ENCODE measurements at places on chromosomes 5 and 9. TPM values are rescaled to one million over a fixed set of nuclear protein-coding genes. Genes with fewer than 3 reads are reported as not detected.

DNA sequence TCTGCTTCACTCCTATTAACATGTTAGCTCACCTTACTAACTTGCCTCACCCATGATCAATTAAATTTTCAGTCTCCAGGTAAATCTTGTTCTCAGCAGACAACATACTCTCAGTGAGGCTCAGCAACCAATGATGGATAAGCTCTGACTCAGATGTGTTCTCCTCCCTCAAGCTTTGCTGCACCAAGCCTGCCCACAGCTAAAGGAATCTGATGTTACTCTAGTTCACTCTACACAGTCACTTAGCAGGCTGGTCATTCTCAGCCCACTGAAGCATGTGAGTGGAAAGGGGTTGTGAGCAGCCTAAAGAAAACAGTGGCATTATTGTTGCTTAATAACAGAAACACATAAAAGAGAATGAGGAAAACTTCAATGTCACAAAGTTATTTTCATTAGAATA, 37.3 kb upstream of the CTNND2 start:
- no peak for DNase-seq

DNA sequence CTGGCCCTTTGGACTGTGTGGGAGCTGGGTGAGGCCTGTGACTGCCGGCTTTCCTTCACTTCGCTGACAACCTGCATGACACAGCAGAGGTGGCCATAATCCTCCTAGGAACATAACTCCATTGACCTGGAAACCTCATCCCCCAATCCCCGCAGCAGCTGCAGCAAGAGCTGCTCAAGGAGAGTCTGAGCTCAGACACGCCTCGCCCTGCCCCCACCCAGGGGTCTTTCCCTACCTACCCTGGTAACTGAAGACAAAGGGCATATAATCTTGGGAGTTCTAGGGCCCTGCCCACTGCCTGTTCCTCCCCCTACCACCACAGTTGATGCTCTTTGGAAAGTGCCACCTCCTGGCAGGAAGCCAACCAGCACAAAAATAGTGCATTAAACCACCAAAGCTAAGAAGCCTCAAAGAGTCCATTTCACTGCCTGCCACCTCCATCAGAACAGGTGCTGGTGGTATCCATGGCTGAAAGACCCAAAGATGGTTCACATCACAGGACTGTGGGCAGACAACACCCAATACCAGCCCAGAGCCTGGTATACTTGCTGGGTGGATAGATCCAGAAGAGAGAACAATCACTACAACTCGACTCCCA, 18.4 kb downstream of the TRIM36 start:
- DNase-seq = no peak

DNA sequence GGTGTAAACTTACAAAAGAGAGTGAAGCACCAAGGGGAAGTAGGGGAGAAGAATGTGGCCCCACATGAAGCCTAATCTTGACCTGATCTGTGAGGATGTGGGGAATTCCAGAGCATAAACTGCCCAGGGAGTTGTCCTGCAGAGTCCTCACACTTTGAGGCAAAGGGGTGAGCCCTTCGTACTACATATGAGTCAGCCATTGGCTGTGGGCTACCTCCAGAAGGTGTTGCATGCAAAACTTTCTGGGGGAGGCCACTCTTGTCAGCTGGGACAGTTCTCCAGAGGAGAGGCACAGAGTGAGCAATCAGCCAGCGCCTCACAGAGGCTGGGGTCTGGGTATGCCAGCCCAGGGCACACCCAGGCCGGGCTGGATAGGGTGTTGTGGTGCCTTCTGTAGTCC, 98.1 kb upstream of the NMUR2 start:
- no peak for DNase-seq

GRCh38 chr9:73149371-73150067, 2.1 kb upstream of the ANXA1 start:
- DNase-seq = no peak

DNA sequence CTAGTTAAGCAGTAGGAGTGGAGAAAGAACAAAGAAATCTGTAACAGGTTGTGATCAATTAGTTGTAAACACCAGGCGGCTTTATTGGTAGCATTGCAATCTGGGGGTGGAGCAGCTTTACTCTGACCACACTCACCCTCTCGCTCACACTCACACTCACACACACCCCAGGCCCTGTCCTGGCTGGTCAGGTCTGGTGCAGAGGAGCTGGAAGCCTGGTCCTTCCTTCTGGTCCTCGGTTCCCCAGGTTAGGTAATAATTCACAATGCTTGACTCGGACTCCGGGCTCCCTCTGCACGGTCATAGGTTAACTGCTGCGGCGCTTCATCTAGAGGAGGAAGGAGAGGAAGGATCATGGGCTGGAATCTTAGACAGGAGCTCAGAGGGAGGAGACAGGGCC, 1.6 kb downstream of the CCL19 start:
- DNase-seq = no peak

DNA sequence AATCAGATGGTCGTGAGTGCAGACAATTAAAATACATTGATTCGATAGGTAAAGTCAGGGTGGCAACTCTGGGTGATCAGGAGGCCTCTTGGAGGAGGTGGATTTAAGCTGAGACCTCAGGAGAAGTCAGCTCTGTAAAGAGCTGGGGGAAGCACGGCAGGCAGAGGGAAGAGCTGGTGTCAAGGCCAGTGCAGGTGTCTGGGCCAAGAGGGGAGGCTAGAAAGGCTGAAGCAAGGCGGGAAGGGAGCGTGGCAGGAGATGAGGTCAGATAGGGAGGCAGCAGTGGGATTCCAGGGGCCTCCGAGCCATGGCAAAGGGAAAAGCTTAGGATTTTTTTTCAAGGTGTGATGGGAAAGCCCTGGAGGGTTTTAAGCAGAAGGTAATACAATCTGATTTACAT, 178.7 kb downstream of the FSTL4 start:
- DNase-seq = no peak

DNA sequence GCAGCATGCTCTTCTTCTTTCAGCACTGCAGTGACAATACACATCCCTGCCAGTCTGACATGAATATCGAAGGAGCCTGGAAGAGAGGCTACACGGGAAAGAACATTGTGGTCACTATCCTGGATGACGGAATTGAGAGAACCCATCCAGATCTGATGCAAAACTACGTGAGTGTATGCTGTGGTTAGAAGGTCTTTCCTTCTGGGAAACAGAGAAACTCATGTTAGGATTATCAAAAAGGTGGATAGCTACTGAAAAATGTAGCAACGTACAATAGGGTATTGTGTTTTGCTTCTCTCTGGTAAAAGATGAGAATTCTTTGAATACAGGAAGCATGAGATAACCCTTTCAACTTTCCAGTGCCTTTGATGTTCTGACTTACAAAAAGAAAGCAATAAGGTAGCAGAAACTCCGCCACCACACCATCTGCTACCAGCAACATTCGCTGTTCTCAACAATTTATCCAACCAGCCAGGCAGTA, 133.3 kb downstream of the PCSK5 start:
- no peak for DNase-seq

- DNase-seq = no peak
Measured at GRCh38 chr9:114308361-114308950, 14.4 kb upstream of the ORM1 start.

GRCh38 chr5:122415030-122415800, 103.2 kb downstream of the SNCAIP start:
- no peak for DNase-seq

GRCh38 chr9:92770360-92770995, 5.8 kb upstream of the BICD2 start:
- no peak for DNase-seq

DNA sequence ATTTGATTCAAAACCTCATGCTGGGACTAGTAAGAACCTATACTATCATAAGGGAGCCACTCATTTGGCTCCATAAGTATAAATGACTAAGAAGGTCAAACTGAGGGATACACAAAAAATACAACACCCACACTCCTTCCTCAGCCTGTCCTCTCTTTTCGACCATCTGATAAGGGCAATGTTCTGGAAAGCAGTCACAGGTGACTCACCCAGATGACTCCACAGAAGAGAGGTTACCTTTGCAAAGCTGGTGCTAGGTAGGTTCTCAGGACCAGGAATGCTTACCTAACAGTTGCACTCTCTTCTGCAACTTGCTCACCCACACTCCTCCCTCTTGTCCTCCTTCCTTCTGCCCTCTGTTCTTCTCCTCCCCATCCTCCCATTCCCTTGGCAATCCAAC, 32.9 kb downstream of the LHFPL2 start:
- DNase-seq = no peak

DNA sequence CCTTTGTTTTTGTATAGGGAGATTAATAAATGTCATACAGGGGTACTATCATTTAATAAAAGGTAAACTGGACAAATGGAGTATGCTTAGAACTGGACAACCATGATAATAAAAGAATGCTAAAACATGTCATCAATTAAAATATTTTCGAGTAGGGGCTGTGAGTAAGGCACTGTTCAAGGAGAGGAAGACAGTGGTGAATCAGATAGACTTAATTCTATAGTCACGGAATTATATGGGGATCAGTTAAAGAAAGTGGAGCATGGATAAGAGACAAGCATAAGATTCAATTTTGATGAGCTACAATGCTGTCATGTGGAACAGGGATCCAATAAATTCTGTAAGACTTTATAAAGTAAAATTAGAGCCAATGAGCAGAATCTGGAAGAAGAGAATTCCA, 104.5 kb downstream of the HMHB1 start:
- no peak for DNase-seq

Gene INSL4
- not detected for polyA plus RNA-seq

Gene YIPF5
- polyA plus RNA-seq = 38.8 TPM

Gene TAF11L12
- polyA plus RNA-seq = not detected

Gene SAXO1
- 0.11 TPM for polyA plus RNA-seq

Gene PCDHA12
- not detected for polyA plus RNA-seq

Gene TXNDC8
- not detected for polyA plus RNA-seq

Gene RASGRF2
- 0.82 TPM for polyA plus RNA-seq

Gene GRAMD2B
- polyA plus RNA-seq = 9.4 TPM

Data from forelimb muscle (tissue), 1 donor.